B cell (primary cell): ENCODE measurements at places on chromosomes 16 and 17. TPM values are rescaled to one million over a fixed set of nuclear protein-coding genes. Genes with fewer than 3 reads are reported as not detected.

The MLX gene
- 66.6 and 71.5 TPM in 2 replicates for total RNA-seq

GRCh38 chr17:29495011-29495410 is 71.8 kb downstream of the ABHD15 start:
- no peak for DNase-seq

DNA sequence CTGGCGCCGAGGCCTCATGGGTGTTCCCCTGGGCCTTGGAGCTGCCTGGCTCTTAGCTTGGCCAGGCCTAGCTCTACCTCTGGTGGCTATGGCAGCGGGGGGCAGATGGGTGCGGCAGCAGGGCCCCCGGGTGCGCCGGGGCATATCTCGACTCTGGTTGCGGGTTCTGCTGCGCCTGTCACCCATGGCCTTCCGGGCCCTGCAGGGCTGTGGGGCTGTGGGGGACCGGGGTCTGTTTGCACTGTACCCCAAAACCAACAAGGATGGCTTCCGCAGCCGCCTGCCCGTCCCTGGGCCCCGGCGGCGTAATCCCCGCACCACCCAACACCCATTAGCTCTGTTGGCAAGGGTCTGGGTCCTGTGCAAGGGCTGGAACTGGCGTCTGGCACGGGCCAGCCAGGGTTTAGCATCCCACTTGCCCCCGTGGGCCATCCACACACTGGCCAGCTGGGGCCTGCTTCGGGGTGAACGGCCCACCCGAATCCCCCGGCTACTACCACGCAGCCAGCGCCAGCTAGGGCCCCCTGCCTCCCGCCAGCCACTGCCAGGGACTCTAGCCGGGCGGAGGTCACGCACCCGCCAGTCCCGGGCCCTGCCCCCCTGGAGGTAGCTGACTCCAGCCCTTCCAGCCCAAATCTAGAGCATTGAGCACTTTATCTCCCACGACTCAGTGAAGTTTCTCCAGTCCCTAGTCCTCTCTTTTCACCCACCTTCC is 7.9 kb downstream of the HIRIP3 start:
- DNase-seq = no peak

DNA sequence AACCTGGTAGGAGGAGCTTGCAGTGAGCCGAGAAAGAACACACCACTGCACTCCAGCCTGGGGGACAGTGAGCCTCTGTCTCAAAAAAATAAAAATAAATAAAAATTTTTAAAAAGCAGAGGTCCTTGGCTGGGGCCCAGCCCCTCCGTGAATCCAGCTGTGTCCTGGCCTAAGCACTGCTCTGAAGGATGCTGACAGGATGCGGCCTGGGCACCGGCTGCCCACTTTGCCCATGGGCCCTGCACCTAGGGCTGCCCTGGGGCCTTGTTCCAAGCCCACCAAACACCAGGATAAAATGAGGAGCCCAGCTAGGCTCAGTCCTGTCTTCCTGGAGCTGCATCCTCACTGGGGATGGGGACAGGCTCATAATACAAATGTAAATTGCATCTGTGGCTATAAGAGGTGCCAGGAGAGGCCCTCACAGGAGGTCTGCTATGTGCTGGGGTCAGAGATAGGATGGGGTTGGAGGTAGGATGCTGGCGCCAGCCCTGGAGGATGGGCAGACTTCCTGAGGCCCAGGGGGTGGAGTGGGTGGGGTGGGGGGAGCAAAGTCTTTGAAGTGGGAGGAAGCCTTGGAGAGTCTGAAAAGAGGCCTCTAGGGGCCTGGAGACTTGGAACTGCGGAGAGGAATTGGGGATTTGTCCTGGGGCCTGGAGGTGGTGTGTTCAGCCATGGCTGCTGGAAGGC is 6.2 kb downstream of the C16orf89 start:
- no peak for DNase-seq

DNA sequence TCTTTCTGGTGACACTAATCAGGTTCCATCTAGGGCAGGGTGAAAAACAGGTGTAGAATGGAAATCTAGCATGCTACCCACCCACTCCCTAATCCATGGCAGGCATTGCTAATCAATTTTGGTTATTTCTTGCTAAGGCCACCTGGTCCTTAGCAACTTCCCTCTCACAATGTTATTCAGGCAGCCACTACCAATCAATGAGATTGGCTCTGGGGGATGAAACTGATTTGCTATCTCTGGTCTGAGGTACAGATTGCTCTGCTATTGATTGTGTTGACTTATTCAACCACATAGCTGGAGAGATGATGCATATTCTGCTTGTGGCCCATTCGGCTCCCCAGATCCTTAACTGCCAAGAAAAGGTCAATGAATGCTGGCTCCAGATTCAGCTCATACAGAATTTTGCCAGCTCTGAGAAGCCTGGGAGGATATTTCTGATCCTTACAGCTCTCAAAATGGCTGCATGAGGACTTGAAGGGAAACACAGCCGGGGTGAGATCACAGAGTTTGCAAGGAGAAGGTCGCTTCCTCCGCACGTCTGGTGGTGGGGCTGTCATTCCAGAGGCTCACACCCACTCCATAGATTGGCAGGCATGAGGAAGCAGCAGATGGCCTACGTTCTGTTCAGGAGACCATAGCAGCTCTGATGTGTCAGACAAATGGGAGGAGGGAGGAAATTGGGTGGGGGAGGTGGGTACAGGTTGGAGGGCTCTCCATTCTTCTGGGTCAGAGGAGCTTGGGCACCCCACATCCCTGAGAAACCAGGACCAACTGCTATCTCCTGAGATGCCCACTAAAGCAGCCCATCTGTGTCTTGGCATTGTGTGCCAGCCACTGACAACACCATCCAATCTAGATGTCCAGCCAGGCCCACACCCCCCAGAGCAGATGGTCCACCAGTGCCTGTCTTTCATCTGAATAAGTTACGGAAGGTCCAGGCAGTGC is 22.3 kb downstream of the SEZ6 start:
- DNase-seq = no peak
